Activated CD4-positive, alpha-beta memory T cell treated with anti-CD3 and anti-CD28 coated beads for 36 hours (primary cell): ENCODE measurements at places on chromosomes 16 and 17. TPM values are rescaled to one million over a fixed set of nuclear protein-coding genes. Genes with fewer than 3 reads are reported as not detected.

The CKLF gene
- total RNA-seq: 167 TPM

The SMIM5 gene
- not detected for total RNA-seq

The CPHXL2 gene
- not detected for total RNA-seq

The SLFN13 gene
- 48.7 TPM for total RNA-seq

The ADAP2 gene
- 1.3 TPM for total RNA-seq

The SMIM36 gene
- total RNA-seq: not detected

The NARF gene
- 110 TPM for total RNA-seq

The SOST gene
- not detected for total RNA-seq

The TMC8 gene
- 140 TPM for total RNA-seq

The CACNA1G gene
- not detected for total RNA-seq

The TMEM88 gene
- 2.2 TPM for total RNA-seq

The CCDC92B gene
- total RNA-seq: 0.10 TPM

The ZNF750 gene
- not detected for total RNA-seq

The SAMD14 gene
- 3.7 TPM for total RNA-seq

The KIF19 gene
- 0.51 TPM for total RNA-seq

The MRPS7 gene
- total RNA-seq: 76.1 TPM

The PRRT2 gene
- total RNA-seq: 1.00 TPM

The GDPD3 gene
- total RNA-seq: 5.3 TPM

The IKZF3 gene
- total RNA-seq: 51.2 TPM

The KIFC3 gene
- 0.83 TPM for total RNA-seq

The CLDN7 gene
- total RNA-seq: 1.5 TPM

The SHBG gene
- total RNA-seq: not detected

The KRTAP4-5 gene
- total RNA-seq: not detected

The ABCA10 gene
- 0.38 TPM for total RNA-seq

The TP53TG3C gene
- total RNA-seq: not detected

The MYOCD gene
- not detected for total RNA-seq

The TAT gene
- not detected for total RNA-seq

The AURKB gene
- total RNA-seq: 184 TPM

The PLLP gene
- not detected for total RNA-seq

The TBC1D3H gene
- not detected for total RNA-seq

The CCL1 gene
- total RNA-seq: 0.44 TPM

The KRT17 gene
- total RNA-seq: not detected

The FGF11 gene
- total RNA-seq: 1.0 TPM

The HCRT gene
- total RNA-seq: not detected
